ENCODE measurements at places on chromosomes 5 and 9.

DNA sequence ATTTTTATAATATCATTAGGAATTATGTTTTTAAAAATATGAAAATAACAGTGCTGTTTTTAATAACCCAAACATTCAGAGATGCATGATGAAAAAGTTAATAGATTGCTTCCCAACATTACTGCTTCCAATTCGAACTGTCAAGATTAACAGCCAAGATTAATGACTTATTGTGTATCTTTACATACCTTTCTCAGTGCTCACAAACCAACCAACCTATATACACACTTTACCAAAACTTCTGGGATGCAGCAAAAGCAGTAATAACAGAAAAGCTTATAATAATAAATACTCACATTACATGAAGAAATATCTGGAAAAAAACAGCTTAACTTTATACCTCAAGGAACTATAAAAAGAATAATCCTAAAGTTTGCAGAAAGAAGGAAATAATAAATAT lies 82.1 kb downstream of the TMEM232 start:
- DNase-seq = no peak

GRCh38 chr9:32825203-32825602 lies 41.9 kb downstream of the TMEM215 start:
- DNase-seq = no peak

DNA sequence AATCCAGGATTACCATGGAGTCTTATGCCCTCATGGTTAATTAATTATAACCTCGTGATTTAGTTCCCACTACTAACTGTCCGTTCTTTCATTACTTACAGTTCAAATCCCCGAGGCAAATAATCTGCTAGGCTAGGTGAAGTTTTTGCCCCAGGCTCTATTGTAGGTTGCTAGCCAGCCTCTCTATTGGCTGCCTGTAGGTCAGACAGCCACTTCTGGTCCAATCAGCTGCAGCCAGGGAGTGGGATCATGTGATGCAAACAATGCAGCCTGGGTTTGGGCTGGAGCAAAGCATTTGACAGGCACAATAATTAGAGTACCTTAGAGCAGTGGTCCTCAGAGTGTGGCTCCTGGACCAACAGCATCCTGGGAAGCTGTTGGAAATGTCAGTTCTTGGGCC lies 17.7 kb downstream of the TMEM252 start:
- DNase-seq = no peak

GRCh38 chr9:33155393-33155792 lies 11.7 kb downstream of the B4GALT1 start:
- DNase-seq = no peak

- DNase-seq = no peak
These were observed 168.7 kb downstream of the GRIA1 start for GRCh38 chr5:153659039-153659736.

DNA sequence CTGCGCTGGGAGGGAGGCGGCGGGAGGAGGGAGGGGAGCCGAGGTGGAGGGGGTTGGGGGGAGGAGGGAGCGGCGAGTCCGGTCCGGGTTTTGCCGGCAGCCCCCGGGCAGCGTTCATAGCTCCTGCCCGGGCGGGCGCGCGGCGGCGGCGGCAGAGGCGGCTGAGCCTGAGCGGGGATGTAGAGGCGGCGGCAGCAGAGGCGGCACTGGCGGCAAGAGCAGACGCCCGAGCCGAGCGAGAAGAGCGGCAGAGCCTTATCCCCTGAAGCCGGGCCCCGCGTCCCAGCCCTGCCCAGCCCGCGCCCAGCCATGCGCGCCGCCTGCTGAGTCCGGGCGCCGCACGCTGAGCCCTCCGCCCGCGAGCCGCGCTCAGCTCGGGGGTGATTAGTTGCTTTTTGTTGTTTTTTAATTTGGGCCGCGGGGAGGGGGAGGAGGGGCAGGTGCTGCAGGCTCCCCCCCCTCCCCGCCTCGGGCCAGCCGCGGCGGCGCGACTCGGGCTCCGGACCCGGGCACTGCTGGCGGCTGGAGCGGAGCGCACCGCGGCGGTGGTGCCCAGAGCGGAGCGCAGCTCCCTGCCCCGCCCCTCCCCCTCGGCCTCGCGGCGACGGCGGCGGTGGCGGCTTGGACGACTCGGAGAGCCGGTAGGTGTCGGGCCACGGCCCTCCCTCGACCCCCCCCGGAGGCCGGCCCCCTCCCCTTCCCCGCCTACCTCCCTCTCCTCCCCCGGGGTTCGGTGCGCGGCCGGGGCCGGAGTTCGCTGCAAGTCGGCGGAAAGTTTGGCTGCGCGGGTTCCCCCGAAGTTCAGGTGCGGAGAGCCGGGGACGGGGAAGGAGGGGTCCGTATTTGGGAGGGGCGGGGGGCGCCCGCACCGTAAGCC lies at the start of gene CXXC5:
TSS of gene CXXC5 (plus strand) at position 145 of the 877 bp plus-strand sequence. CDS start 32,175 bp downstream, outside the sequence.
- DNase-seq = peak; percentile 30

GRCh38 chr9:127662617-127663016 lies 44.2 kb upstream of the CFAP157 start:
- no peak for DNase-seq

- no peak for DNase-seq
These were observed 5.3 kb downstream of the ERAP2 start for GRCh38 chr5:96881511-96882115.

DNA sequence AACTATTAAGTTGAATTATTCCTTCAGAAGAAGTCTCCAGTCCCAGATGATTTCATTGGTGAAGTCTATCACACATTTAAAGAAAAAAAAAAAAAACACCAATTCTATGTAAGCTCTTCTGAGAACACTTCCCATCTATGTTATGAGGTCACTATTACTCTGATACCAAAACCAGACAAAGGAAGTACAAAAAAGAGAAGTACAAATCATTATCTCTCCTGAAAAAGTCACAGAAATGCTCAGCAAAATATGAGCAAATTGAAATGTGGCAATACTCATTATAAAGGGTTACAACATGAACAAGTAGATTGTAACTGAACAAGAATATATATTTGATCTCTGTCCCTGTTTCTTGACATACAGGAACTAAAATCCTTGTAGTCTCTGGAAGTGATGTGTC lies 280.4 kb downstream of the TLE1 start:
- DNase-seq = no peak

DNA sequence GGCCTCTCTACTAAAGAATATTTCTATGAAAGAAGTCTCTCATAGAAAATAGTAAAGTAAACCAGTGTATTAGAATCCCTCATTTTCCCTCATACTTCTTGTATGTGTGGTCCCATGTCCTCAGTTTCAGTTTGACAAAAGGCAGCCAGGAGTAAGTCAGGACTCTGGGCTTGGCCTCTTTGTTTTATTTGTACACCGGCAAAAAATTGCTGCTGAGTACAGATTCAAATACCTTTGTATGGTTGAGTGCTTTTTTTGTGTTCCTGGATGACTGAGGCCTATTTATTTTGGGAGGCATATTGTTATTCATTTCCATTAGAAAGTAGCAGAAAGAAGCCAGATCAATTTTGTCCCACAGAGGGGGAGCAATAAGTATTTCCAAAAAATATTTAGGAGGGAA lies 47.3 kb upstream of the CEP78 start:
- DNase-seq = no peak

DNA sequence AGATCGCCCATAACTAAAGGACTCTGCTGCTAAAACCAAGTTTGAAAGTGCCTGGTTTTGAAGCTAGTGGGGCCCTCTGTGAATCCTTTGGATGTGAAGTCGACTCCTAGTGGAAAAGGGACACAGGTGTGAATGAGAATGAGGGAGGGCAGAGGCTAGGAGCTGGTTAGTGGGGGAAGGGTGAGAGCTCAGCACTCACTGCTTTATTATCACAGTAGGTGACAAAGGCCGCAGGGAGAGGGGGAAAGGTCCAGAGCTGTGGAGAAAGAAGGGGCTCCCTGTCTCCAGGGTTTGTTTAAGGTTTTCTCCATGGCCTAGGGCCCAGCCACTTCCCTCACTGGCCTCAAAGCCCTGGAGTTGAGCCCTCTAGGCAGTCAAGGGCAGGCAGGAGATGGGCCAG lies 3.5 kb downstream of the HDHD3 start:
- DNase-seq = no peak

DNA sequence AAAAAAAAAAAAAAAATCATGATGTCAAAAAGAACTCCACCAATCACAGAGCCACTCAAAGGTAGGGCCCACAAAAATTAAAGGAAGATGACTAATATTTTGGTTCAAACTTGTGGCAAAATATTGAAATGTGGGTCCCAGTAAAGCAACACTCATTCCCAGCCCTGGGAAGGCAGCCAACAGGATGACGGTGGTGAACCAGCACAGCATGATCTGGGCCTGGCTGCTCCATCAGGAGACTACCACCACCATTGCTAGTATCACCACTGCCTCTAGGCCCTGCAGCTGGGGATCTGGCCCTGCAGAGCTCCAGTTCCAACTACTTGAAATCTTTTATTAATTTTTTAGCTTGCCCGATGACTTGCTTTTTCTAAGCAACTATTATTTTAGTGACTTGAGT lies 206.8 kb upstream of the ITGA1 start:
- no peak for DNase-seq

DNA sequence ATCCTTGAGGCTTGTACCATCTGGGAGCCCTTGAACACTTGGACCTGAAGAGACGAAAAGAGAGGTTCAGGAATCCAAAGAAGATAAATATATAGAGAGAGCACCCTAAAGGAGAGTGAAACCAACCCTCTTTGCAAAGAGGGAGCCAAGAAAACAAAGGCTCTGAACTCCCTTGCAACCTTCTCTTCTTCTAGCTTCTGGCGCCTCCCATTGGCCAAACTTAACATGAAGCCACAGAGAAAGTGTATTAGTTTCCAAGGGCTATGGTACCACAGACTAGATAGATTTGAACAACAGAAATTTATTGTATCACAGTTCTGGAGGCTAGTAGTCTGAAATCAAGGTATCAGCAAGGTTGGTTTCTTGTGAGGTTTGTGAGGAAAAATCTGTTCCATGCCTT lies 175.1 kb downstream of the HCN1 start:
- DNase-seq = no peak

DNA sequence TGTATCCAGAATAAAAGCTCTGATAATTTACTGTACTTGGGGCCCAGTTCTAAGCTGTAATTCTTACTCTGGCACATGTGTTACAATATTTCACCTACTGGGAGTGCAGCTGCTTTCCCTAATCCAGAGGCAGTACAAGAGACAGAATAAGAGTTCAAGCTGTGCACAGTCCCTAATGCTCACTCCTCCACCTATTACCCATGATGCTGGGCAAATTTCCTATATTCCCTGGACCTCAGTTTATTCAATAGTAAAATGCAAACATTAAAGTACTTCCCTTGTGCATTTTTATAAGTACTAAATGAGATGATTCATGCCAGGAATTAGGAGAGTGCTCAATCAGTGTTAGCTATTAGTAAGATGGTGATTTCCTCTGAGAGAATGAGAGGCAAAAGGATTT lies 28.0 kb upstream of the TAF11L2 start:
- no peak for DNase-seq

- DNase-seq = no peak
These were observed 450.8 kb upstream of the TLE4 start for GRCh38 chr9:79120941-79121340.

DNA sequence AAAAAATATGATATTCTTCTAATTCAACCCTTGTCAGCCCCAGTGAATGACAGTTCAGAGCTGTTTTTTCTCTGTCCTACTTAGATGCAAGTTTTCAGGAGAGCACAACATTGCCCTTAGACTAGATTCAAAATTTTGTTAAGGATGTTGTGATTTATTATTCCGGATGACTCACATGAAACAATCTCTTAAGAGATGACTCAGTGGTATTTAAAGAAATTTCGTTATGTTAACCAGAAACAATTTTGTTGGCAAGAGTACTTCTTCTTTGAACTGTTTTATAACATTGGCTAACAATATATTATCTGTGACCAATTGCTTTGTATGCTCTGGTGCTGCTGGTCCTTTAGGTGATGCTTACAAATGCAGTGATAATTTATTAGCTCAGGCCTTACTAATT lies 132.0 kb downstream of the IZUMO3 start:
- DNase-seq = no peak

DNA sequence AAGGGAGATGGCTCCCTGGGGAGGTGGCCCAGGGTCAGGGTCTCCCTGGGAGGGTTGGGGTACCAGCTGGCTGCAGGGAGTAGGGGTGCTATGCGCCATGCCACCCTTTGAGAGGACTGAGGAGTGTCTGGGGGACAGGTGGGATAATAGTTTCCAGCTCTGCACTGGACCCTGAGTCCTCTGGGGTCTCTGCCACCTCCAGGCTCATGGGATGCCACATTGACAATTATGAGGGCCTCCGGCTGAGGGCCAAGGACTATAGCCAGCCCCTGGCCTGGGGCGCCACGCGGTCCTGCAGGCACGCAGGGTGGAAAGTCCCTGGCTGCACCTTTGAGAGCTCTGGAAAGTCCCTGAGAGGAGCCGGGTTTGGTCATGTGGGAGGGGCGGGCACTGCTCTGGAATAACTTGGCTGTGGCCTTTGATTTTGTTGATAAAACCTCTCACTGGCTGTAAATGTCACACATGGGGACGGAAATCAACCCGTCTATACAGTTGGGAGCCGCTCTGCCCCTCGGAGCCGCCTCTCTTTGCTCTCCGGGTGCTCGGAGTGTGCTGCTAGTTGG lies 16.0 kb downstream of the TRAF2 start:
- DNase-seq = peak; percentile 77
